Stimulated activated CD4-positive, alpha-beta T cell treated with anti-CD3 and anti-CD28 coated beads, Interleukin-1b, Interleukin-23, amount 100 ng/mL, for 4 hours (primary cell): ENCODE measurements at places on chromosomes 12 and 14.

DNA sequence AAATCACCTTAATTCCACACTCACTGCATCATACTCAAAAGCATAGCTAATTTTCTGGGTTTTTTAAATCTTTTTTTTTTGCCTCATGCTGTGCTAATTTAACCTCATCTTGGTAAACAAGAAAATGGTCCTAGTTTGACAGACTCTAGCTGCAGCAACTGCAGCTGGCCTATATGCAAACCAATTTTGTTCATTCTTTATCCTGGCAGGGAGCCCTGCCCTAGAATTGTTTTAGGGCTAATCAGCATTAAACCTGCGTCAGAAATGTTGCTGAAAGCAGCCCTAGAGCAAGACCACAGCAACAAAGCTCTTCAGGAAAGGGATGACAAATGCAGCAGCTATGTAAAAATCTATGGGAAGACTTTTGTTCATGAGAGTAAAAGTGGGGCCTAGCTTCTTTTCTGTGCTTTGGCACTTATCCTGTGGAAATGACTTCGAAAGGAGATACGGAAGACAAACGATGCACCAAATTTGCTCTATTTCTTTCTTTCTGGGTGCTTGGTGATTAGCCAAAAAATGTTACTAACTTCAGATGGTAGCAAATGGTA is 72.2 kb downstream of the DENND5B start:
- DNase-seq = no peak

DNA sequence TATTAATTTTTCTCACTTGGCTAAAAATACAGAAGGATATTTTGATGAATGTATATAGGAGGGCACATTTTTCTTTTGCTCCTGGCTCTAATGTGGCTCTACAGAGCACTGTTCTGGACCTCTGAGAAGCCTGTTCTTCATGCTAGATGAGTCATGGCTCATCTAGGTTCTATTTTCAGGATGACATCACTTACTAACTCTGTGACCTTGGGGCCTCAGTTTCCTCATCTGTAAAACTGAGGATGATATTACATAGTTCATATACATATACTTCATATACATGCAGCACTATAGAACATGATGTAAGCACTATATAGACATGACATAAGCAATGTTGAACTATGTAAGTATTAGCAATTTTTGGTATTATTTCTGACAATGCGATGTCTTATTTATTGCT is 35.8 kb downstream of the SOCS2 start:
- no peak for DNase-seq

GRCh38 chr12:104994336-104994735 is 8.2 kb downstream of the NOPCHAP1 start:
- DNase-seq = no peak

DNA sequence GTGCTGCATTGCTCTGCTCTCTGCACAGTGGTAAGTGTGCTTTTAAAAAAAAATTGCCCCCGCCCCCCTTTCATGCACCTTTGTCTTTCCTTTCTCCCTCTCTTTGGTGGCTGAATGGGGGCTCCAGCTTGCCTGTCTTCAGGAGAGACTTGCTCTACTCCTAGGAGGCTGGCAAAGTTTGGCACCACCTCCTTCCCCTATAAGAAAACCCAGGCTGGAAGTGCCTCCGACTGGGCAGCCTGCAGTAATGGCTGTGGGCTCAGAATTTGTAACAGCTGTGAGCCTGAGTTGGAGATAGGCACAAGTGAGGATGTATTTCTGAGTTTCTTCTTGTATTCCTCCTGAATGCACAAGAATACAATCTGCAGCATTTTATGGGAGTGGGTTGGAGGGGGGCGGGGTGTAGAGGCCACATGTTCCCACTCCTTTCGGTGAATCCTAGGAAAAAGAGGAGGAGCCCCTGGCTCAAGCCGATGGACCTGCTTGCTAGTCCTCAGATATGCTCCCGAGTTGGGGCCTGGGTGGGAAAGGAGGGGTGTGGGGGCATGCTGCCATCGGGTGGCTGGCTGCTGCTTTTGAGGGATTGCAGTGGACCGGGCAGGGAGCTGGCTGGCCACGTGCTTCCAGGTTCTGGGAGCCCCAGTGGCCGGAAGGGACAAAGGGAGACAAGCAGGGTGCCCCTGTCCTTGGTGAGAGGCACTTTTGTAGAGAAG is 124.3 kb downstream of the TSPAN9 start:
- DNase-seq = no peak

DNA sequence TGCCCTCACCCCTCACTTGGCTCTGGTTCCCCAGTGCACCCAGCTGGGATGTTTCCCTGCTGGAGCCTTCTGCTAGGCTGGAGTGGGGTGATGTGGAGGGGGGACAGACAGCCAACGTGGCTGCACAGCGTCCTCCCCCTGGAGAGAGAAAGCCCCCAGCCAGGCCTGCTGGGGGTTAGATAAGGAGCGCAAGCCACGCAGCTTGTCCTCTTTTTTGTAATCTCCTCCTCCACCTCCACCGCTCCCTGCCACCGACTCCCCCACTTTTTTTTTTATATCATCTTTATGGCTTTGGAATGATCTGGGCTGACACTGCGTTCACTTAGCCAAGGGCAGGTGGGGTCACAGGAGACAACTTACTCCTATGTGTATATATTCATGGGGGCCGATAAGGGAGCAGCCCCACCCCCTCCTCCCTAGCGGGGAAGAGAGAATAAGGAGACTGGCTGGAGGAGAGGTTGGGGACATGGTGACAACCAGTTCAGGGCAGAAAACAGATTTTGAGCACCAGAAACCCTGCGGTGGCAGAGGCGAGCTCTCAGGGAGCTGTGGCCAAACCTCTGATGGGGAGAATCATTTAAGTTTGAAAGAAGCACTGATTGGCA is 169.9 kb upstream of the LHX5 start:
- DNase-seq = no peak

GRCh38 chr12:26782372-26783130 is 50.4 kb downstream of the ITPR2 start:
- no peak for DNase-seq

- DNase-seq = no peak
These were observed 1.3 kb upstream of the ASCL1 start for GRCh38 chr12:102955926-102956737.
